BE2C (cell line): ENCODE measurements at places on chromosomes 11 and 22.

- DNase-seq = no peak
These were observed 122.4 kb downstream of the ETS1 start for GRCh38 chr11:128464878-128465450.

- DNase-seq = no peak
These were observed 25.4 kb downstream of the PATL1 start for GRCh38 chr11:59643390-59643789.

GRCh38 chr11:31437742-31438435, 68.2 kb downstream of the DNAJC24 start:
- DNase-seq = no peak

- DNase-seq = no peak
These were observed 131.7 kb downstream of the TBC1D22A start for GRCh38 chr22:46894081-46894671.

- no peak for DNase-seq
These were observed 23.0 kb downstream of the ZNF202 start for GRCh38 chr11:123718469-123718868.

DNA sequence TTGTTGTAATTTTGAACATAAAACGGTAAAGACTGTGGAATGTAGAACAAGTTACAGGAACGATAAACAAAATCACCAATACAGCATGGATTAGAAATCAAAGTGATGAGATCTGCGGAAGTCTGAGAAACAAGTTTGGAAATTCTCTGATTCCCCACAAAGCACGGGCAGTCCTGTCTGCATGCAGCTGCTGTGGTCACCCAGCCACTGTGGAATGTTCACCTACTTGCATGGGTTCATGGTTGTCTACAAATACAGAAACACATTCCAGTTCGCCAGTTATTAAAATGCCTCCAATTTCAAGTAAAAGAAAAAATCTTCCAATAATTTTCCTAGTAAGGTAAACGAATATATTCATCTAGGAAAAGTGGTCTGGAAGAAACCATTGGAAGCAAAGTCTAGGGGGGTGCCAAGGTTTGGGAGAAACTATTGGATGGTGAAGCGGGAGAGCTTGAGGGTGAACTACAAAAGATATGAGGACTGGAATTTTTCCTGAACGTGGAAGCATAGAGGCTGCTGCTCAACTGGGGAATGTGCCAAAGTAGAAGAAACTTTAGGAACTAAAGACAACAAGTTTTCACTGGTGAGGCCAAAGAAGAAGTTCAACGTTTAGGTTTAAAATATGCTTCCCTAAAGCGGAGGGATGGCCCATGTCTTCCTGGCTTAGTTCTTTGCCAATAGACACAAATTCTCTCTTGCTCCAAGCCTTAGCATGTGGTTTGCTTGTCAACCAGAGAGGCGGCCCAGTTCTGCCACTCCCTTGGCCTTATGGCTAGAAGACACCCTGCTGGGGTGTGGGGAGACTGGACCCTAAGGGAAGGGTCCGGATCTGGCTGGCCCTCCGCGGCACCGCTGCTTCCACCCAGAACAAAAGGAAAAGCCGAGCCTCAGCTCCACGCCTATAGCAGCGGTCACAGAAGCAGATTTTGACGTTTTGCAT, 70.2 kb downstream of the CTTN start:
- no peak for DNase-seq

- no peak for DNase-seq
These were observed 4746.2 kb upstream of the OR11H1 start for GRCh38 chr22:10781571-10782403.

- DNase-seq = no peak
These were observed 74.2 kb downstream of the DCDC1 start for GRCh38 chr11:31295308-31295707.

GRCh38 chr11:74592063-74592440, 330 bp upstream of the POLD3 start:
- DNase-seq = no peak

GRCh38 chr11:122322329-122322728, 206.3 kb upstream of the BLID start:
- no peak for DNase-seq

GRCh38 chr11:84720706-84721402, 906.3 kb downstream of the DLG2 start:
- DNase-seq = no peak

DNA sequence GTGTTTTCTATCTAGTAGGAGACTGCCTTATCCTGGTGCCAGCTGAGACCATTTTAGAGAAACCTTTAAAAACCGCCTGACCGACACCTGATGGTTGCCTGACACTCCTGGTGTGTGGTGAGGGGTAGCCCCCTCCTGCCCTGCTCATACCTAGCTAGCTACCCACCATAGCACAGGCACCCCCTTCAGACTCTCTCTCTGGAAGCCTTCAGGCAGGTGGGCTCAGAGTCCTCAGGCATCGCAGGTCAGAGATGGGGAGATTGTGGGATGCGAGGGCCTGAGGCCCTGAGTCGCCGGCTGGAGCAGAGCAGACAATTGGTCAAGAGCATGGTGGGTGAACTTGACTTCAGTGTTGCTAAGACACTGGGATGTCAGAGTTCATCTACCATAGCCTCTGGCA, 424.6 kb downstream of the BRD1 start:
- DNase-seq = no peak

DNA sequence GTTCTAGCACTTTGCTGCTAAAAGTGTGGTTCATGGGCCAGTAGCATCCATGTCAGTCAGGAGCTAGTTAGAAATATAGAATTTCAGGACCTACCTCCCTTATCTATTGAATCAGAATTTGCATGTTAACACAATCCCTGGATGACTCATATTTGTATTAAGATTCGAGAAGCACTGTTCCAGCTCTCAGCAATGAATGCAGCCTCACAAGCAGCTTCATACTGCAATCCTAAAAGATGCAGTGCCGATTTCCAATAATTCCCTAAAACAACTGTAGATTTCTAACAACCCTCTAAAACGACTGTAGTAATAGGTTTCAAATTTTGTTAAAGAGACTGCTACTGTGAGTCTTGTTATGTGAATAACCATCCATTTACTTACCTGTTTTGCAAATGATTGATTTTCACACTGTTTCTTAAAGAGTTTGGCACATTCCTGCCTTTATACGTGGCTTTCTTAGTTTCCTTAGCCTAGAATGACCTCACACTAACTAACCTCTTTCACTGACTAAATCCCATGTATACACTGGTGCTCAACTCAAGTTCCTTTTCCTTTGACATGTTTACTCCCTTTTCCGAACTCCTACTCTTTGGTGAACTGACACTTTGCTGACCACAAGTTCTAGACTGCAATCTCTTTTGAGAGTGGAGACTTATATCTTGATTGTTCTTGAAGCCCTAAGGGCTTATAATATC, 511.8 kb downstream of the METTL15 start:
- DNase-seq = no peak

GRCh38 chr22:42742940-42743339, 22.3 kb upstream of the A4GALT start:
- DNase-seq = no peak

GRCh38 chr11:114162719-114163123, 103.2 kb downstream of the ZBTB16 start:
- peak; percentile 89 for DNase-seq

GRCh38 chr11:69018924-69019323, 5.9 kb upstream of the MRGPRF start:
- no peak for DNase-seq

DNA sequence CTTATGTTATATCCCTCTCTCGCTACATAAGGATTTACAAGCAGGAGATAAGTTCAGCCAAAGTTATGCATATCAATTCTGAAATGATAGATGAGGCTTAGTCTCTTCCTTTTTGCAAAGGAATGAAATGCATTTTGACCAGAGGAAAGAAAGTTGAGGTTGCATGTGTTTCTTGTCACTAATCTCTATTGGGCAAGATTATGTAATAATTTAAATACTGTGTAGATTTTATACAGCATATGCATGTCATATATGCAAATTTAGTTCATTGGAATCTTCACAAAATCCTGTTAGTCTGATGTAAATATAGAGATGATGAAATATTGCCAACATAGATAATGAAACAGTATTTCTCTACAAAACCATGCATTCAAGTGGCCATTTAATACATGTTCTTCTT, 858.7 kb upstream of the RAG2 start:
- DNase-seq = no peak

DNA sequence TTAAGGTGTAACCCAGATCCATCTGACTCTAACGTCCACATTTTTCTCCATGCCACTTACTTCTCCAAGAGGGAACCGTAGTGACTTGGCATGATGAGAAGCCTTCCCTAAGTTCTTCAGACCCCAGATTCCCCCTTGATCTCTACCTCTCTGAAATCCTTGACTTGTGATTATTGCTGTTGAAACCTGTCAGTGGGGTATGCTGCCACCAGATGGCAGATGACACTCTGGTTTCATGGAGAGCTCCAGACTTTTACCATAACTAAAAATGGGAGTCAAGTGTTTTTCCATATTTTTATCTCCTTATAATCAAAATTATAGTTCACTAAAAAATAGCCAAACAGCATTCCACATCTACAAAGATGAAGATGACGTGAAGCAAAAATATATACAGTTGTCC, 504.2 kb downstream of the SOX6 start:
- DNase-seq = peak; percentile 10

DNA sequence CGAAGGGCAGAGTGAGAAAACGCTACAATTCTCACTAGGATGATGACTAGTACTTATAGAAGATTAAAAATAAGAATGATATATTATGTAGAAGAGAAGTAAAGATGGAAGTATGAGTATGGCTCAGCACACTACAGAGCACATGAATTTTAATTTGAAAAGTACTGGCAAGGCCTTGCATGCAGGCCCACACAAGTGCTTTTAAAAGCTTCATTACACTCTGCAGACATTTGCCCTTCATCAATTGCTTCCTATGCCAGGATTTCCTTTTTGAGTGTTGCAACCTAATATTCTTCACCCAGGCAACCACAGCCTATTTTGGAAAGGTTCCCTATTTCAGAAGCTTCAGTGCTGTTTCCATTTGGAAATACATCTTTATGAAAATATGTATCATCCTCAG, 81.1 kb downstream of the LARGE2 start:
- no peak for DNase-seq

- DNase-seq = no peak
These were observed 104.6 kb upstream of the HSD17B12 start for GRCh38 chr11:43575913-43576310.

DNA sequence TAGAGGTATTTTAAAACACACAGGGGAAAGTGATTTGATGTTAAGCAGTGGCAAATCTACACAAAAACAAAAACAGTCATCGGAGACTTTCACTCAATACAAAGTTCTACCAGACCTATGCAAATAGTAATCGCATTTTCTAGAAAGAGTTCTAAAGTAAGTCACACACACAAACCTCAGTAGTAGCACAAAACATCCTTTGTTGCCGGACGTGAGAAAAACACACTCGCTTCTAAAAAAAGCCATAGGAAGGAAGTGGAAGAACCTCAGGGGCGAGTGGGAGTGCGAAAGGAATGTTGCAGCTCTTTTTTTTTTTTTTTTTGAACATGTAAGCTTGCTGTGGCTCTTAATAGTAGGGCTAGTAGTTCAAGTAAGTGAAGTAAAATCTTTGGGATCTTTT, 88.9 kb downstream of the MAML2 start:
- no peak for DNase-seq

GRCh38 chr11:57103899-57104605, 77.7 kb upstream of the LRRC55 start:
- no peak for DNase-seq

- DNase-seq = no peak
These were observed 27.6 kb upstream of the TOLLIP start for GRCh38 chr11:1336836-1337646.

GRCh38 chr11:12134236-12134585, 23.8 kb downstream of the MICAL2 start:
- no peak for DNase-seq

- no peak for DNase-seq
These were observed 8.4 kb downstream of the CYTH4 start for GRCh38 chr22:37290737-37291136.

DNA sequence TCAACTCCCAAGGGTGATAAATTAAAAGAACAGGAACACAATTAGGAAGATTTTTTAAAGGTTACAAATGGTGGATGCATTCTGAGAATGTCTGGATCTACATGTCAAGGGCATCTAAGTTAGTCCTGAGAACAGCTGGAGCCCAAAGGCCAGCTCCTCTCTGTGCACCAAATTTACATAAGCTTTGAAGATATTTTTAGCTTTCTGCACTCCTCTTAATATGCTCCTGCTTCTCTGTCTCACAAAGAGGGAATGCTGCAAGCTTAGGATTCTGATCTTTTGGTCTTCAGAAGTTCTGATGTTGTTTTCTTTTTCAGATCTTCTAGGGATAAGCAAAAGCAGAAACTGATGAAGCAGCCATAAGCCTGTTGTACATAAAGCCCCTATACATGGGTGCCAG, 309.8 kb upstream of the NCAM1 start:
- DNase-seq = no peak

DNA sequence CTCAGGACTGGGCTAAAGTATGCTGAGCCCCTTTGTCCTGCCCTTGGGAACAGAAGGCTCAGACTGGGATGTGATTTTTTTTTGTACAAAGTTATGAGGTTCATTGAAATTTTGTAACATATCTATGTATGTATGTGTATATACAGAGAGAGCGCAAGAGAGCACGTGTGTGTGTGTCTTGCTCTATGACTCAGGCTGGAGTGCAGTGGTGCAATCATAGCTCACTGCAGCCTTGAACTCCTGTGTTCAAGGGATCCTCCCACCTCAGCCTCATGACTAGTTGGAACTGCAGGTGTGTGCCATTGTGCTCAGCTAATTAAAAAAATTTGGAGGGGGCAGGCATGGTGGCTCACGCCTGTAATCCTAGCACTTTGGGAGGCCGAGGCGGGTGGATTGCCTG, 5.7 kb downstream of the TMEM25 start:
- DNase-seq = no peak

DNA sequence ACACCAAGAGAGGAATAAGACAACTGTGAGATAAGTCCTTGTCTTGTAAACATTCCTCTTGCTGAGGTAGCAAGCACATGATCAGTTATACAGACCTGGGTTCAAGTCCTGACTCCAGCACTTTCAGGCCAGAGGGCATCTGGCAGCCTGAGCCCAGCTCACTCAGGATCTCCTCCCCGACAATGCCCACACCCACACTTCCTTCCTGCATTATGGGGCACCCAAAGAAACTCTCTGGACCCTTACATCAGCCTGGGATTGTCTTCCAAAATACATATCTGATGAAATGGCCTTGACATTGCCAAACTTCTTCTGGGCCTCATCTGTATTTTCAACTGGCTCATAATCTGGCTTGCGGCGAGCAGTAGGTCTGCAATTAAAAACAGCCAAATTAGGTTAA, 48.6 kb downstream of the ARFGAP3 start:
- DNase-seq = no peak

GRCh38 chr11:32090545-32091370, at the start of gene RCN1:
Gene RCN1, plus strand, starts transcription at chr11:32091074. Its CDS starts 123 bp downstream, at chr11:32091197.
- DNase-seq = peak; percentile 68
